ENCODE measurements at places on chromosomes 3 and 15.

GRCh38 chr3:182917134-182917533, 63.2 kb downstream of the DCUN1D1 start:
- DNase-seq = no peak

GRCh38 chr3:150077581-150078247, 107.0 kb upstream of the PFN2 start:
- DNase-seq = no peak

DNA sequence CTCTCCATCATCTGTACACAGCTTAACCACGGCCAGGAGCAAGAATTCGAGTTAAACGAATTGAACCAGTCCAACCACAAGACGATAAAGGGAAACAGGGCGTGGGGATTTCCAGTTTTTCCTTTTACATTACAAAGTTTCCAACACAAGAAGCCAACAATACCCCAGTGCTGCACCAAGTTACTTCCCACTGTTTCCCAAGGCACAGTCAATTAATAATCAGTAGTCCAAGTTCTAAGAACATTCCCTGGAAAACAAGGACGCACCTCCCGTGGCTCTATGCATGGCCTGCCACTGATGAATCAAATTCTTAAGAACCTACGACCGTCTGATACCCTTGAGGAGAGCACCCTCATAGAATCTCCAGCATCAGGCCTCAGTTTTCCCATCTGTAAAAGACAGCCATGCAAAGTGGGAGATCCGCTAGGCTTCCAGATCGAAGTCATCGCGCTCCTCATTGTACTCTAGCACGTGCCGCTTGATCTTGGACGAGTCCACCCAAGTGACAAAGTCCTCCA, 774 bp downstream of the IMP3 start:
- no peak for DNase-seq

GRCh38 chr15:86082619-86083380, 3.1 kb downstream of the AGBL1 start:
- DNase-seq = no peak

GRCh38 chr3:155169197-155169596, 89.1 kb downstream of the MME start:
- no peak for DNase-seq

GRCh38 chr3:195030791-195031321, 240.1 kb downstream of the XXYLT1 start:
- no peak for DNase-seq

DNA sequence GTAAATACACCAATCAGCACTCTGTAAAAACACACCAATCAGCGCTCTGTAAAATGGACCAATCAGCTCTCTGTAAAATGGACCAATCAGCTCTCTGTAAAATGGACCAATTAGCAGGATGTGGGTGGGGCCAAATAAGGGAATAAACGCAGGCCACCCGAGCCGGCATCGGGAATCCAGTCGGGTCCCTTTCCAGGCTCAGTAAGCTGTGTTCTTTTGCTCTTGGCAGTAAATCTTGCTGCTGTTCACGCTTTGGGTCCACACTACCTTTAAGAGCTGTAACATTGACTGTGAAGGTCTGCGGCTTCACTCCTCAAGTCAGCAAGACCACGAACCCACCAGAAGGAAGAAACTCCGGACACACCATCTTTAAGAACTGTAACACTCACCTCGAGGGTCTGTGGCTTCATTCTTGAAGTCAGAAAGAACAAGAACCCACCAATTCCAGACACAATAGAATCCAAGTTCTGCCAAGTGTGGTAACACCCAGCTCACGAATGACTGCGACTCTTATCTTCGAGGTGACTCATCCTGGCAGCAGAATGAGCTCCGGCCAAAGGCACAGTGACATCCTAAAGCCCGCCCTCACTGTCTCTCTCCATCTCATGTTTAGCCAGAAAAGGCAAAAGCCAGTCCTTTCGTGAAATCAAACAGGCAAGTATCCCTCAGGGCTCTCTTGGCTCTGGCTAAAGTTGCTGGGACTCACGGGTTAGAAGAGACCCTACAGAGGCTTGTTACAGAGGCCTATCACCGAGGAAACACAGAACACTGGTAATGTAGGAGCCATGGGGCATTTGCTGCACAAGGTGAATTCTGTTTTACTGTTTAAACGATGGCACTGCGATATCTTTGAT, 155.2 kb downstream of the FAM43A start:
- no peak for DNase-seq

DNA sequence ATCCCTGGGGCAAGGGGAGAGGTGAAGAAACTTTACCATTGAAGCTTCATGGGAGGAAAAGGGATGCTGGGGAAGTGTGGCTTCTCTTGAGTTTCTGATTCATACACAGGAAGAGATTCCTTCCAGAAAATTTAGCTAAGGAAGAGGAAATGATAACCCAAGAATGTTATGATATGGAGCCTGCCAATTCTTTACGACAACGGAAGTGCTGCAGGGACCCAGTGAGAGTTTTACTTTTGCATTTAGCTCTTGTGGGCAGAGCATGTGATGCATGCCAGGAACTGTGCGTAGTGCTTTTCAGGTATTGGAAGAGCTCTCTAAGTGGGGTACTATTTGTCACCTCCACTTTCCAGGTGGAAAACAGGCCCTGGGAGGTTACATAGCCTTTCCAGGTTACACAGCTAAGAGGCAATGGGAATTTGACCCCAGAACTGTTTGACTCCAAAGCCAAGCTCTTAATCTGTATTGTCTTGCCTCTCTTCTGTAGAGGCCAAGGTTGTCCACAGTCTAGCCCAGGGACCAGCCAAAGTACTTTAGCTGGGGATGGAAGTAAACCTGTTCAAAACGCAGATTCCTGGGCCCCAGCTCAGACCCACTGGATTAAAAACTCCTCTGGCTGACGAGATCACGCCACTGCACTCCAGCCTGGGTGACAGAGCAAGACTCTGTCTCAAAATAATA, 23.0 kb downstream of the CMTM7 start:
- DNase-seq = no peak

- no peak for DNase-seq
Observed at GRCh38 chr3:123618768-123619484, 34.1 kb upstream of the HACD2 start.

- no peak for DNase-seq
Observed at GRCh38 chr3:17078926-17079465, 194.2 kb downstream of the PLCL2 start.

DNA sequence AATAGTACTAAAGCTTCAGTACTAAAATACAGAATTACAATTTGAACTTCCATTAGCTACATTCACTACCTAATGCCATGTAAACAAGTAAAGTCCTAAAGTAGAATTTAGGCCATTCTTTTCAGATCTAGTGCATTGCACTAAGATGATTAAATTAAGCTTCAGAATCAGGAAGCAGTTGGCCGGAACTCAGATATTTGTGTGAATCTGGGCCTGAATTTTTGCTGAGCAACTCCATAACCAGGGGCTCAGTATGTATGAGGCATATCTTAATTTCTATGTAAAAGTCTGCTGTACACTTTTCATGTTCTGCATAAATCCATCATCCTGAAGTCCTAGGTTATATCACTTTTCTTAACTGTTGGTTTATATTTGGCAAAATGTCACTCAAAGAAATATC, 246.4 kb downstream of the RBMS3 start:
- DNase-seq = no peak

DNA sequence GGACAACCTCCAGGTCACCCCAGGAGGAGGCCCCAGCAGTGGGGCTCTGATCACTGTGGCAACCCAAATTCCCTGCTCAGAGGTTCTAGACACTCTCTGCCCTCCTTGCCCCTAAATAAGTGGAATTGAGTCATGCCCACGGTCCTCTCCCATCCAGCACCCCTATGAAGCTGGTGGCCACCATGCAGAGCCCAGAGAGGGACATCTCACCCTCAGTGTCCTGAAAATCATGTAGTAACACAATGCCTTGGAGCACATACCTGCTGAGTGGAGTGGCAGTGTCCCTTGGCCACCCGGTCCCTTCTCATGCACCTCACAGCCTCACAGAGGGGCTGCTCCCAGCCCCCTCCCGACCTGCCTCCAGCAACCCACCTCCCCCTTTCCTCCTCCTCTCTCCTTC, 114.3 kb upstream of the MEF2A start:
- peak; percentile 26 for DNase-seq

- DNase-seq = no peak
Observed at GRCh38 chr3:33807191-33807590, 8.8 kb downstream of the PDCD6IP start.

- DNase-seq = no peak
Observed at GRCh38 chr3:38662544-38662943, 13.1 kb upstream of the SCN5A start.

DNA sequence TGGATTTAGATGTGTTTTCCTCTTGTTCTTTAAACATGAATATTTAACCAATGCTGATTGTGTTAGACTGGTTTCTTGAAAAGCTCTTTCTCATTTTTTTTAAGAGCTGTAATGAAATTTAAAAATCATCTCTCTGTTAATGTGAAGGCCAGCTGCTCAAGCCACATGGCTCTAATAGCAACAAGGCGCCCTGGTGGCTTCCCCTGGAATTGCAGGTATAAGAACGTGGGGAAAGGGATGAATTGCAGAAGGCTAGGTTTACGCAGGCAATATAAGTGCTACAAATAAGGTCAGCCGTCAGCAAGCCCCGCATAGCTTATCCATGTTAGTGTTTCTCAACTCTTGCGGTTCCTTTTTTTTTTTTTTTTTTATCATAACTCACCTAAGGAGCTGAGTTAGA, 108.5 kb downstream of the SAMMSON start:
- no peak for DNase-seq

DNA sequence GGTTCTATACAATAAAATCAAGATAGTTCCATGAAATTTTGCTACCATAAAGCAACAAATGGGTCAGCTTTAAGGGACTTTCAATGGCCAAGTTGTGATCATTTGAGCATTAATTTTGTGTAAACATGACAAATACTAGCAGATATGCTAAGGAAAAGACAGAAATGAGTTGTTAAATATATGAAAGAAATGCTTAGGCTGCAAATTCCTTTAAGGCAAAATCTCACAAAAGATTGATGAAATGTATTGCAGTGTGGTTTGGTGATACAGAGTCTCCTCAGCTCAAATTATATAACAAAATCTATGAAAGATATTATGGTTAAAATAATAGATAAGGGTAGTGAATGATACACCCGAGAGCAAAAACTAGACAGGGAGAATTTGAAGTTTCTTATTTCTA, 377.2 kb downstream of the RAP2B start:
- DNase-seq = no peak

DNA sequence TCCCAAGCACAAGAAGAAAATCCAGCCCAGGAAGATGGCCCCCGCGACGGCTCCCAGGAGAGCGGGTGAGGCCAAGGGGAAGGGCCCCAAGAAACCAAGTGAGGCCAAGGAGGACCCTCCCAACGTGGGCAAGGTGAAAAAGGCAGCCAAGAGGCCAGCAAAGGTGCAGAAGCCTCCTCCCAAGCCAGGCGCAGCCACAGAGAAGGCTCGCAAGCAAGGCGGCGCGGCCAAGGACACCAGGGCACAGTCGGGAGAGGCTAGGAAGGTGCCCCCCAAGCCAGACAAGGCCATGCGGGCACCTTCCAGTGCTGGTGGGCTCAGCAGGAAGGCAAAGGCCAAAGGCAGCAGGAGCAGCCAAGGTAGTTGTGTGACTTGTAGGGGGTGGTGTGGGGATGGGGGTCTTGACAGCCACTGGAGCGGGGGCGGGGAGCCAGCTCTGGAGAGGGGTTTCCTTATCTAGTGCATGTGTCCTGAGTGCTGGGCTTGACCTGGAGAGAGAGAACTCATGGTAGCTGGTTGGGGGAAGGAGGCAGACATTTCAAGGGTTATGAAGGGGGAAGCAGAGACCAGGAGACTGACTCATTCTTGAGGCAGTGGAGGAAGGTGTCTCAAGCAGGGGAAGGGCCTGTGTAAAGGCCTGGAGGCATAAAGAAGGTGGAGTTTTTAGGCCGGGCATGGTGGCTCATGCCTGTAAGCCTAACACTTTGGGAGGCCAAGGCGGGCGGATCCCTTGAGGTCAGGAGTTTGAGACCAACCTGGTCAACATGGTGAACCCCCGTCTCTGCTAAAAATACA, 6.2 kb downstream of the H1-8 start:
- DNase-seq = no peak

DNA sequence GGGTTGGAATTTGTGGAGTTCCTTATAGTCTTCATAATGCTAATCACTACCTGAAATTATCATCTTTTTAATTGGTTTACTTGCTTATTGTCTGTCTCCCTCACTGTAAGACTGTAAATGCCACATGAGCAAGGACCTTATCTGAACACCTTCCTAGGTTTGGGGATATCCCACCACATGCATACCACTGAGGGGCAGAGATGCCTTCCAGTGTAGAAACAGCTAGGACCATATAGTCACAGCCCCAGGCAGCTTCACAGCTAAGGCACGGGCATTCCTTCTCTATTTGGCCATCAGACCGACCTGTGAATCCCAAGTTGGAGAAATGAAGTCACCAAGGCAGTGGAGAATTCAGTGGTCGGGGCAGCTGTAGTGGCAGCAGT, 28.6 kb downstream of the PAQR9 start:
- DNase-seq = no peak

DNA sequence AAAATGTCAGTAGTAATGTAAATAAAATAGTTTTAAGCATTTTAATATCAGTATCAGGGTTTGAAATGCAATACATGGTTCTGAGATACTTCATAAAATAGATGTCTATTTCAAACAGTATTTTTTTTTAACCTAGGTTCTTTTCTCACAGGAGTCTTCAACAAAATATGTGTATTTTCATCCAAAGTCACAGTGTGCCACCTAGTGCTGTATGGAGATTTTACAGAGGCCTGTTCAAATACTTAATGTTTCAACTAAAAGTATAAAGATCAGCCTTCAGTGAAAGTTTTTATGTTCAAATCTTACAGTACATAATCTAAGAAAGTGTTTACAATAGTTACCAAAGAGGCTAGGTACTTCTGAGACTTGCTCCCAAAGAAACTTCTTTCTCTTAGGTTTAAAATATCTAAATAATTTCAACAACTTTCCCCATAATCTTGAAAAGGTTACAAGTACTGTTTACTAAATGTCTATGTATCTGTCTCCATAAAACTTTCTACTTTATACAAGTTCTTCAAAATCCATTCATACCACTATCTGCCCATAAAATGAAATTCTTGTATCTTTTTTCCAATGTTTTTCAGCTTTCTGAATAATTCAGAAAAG, 38.3 kb downstream of the SCAPER start:
- no peak for DNase-seq

DNA sequence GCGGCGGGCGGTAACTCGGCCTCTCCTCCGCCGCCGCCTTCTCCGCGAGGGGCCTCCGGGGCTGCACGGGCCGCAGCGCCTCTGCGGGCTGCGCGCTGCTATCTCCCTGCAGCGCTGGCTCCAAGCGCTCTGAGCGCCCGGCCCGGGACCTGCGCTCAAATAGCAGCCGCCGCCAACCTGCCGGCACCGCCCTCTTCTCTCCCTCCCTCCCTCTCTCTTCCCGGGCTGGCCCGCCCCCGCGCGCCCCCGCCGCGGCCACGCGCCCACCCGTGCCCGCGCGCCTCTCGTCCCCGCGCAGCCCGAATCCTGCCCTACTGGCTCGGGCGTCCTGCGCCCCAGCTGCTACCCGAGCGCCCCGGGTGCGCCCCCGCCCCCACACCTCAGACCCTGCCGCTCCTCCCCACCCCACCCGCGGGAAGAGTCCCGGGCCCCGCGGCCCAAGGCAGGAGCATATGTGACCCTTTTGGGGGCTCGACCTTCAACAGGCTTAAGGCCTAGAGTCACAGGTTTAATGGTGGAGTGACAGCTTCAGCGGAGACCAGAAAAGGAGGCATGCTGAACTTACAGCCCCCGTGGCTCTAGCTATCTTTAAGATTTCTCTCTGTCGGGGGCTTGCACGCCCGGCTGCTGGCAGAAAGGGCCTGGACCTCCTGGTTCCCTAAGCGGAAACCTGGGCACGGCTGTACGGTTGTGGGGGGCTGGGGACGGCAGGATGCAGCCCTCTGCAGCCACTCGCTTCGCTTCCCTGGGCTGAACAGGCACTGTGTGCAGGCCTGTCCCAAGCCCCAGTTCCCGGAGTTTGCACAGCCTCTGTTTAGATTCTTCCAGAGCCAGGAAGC, at the start of gene CACNA2D2:
TSS of gene CACNA2D2 (minus strand) at position 131 of the 839 bp plus-strand sequence. CDS start 211 bp downstream, outside the sequence.
- DNase-seq = peak; percentile 83

GRCh38 chr15:74402337-74402841, 31.4 kb downstream of the SEMA7A start:
- DNase-seq = no peak

All from left forelimb (tissue), 1 donor.